ENCODE measurements at places on chromosomes 4 and X.

DNA sequence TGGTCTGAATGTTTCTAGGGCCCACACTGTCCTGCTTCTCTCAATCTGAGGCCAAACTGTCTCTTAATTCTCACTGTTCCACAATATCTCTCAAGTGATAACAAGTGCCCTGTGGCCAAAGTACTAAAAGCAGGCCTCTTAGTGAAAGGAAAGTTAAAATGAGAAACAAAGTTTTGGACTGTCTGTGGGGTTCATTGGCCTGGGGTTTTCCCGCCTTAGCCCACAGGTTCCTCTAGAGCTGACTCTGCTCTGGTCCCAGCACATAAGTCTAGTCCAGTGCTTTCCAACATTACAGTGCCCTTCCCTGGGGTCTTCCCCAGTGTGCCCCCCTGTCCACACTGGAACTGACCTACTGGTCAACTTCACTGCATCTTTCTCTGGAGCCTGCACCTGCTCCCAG lies 6.3 kb downstream of the MAGEB1 start:
- DNase-seq: no peak

DNA sequence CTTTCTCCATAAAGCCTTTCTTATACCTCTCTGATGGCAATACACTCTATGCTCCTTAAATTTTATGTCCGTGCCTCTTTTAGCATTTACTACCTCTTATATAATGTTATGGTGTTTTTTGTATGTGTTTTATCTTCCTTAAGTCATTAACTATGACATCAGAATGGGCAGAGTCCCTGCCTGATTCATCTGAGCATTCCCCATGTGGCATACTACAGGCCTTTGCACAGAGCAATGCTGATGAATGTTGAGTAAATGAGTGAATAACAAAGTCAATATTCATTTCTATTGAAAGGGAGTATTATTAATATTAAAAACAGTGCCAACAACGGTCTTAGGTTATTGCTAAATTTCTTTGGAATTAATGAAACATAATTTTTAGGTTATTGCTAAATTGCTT lies 18.8 kb upstream of the RPS6KA3 start:
- no peak for DNase-seq

DNA sequence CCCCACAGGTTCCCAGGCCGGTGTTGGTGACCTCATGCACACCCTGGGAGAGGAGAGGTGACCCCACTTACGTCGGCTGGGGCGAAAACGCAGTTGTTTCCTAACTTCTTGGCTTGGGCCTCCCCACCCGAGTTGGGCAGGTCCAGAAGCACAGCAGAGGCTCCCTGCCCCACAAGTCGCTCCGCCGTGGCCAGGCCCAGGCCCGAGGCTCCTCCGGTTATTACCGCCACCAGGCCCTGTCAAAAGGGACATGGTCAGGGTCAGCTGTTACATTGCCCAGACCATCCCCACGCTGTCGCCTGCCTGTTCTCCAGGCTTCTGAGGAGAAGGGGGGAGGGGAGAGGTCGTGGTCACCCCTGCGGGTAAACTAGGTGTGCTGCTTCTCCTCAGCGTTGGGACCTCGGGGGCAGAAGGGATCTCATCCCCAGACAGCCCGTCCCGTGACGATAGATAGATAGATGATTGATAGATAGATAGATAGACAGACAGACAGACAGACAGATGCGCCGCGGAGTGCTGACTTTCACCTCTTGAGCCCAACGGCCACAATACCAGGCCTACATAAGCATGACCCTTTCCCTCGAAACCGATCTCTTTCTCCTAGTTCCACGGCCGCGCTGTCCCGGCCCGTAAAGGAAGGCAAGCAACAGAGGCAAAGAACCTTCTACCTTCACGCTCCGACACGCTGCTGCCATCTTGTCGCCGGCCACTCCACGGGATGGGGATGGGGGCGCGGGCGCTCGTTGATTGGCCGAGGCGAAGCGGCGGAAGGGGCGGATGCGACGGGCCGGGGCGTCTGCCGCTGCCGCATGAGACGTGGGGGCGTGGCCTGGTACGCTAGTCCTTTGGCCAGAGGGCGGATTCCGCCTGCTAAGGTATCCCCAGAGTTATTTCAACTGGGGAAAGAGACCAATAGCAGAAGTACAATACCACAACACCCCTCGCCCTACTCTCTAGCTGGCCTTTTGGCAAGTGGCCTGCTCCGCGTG lies at the start of gene HSD17B10:
HSD17B10 (minus strand) TSS at position 720 of the 989 bp plus-strand sequence; CDS start at position 695, 25 bp downstream.
- peak; percentile 89 for DNase-seq

GRCh38 chr4:109049926-109050325 lies 252.5 kb downstream of the COL25A1 start:
- DNase-seq: no peak

DNA sequence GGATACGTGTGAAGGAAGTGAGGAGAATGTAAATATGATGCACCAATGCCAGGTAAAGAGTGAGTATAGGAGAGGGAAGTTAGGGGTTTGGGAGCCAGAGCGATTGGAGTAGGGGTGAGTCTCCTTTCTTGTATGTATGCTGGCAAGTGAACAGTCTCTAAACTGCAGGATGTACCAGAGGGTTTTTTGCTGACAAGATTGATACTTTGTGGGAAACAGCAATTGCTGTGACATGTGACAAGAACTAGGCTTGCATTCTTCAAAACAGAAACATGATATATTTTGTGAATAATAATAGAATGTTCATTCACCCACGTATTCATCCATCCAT lies 706 bp downstream of the CHIC1 start:
- DNase-seq: no peak

DNA sequence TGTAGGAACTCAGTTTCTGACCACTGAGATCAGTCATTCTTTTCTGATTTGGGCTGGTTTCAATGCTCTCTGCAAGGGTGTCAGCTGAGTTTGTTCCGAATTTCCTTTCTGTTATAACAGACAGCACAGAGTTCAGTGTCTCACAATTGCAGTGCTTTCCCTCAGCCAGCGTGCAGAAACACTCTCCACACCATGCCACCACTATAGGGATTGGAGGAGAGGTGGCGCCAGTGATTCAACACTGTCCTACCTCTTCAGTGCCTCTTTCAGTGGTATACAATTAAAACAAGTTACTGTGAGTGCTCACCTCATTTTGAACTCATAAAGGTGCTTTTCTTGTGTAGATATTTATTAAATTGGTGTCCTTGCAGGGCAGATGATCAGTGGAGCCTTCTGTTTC lies 413.2 kb upstream of the CXorf51B start:
- no peak for DNase-seq

GRCh38 chrX:37711991-37712390 lies 26.4 kb downstream of the XK start:
- DNase-seq: no peak

DNA sequence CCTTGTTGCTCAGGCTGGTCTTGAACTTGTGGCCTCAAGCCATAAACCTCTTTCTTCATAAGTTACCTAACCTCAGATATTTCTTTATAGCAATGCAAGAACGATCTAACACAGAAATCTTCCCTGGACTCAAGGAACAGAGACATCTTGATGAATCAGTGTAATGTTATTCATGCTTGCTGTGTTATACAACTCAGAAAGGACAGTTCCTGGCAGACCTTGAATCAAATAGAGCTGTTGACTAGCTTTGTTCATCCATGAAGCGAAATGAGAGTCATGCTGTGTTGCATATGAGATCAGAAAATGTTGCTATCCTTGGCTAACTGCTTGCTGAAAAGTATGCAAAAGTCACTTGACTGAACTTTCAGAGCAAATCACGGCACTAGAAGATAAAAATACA lies 72.6 kb upstream of the ARHGAP24 start:
- no peak for DNase-seq

DNA sequence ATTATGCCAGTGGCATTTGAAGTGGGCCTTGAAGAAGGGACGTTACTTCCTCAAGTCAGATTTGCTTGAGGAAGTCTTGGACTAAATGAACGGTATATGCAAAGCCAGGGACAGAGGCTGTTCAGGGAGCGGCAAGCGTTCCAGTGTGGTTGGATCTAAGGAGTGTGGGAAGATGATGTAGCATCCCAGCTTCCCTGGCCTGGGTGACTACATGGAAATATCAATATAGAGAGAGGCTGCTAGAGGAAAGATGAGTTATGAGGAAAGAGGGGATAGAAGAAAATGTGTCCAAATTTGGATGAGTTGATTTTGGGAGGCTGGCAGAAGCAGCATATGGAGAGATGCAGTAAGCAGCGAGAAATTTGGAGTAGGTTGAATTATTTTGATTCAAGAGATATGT lies 432.5 kb upstream of the TENM3 start:
- no peak for DNase-seq

DNA sequence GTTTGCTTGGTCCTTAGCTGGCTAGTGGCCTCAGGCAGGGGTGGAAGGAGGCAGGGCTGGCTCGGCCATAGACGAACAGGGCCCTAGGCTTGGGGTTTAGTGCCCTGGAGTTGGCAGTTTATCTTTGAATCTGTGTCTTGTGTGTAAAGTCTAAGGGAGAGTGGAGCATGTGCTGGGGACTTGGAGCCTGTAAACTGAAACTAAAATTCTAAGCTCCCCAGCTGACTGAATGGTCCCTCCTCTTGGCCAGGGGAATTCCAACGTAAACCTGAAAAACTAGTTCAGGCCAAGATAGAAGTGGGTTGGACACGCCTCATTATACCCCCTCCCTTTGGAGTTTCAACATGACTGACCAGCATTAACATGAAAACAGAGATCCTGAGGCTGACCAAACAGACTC lies 46.1 kb upstream of the GPR78 start:
- no peak for DNase-seq

DNA sequence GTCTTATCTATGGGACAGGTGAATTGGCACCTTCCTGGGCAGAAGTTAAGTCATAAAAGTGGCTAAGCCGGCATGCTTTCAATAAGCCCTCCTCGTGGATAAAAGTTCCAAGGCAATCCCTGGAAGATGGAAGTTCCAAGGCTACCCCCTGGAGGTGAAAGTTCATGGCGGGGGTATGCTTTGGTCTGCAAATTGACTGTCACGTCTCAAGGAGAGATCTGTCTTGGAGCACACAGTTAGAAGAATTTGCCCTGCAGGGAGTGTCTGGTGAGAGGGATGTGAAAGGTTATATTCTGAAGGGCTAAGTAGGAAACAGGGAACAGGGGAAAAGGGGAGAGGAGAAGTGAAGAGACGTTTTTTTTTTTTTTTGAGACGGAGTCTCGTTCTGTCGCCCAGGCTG lies 26.2 kb upstream of the GPR173 start:
- DNase-seq: no peak

GRCh38 chrX:145840531-145840930 lies 22.9 kb downstream of the SLITRK2 start:
- no peak for DNase-seq

DNA sequence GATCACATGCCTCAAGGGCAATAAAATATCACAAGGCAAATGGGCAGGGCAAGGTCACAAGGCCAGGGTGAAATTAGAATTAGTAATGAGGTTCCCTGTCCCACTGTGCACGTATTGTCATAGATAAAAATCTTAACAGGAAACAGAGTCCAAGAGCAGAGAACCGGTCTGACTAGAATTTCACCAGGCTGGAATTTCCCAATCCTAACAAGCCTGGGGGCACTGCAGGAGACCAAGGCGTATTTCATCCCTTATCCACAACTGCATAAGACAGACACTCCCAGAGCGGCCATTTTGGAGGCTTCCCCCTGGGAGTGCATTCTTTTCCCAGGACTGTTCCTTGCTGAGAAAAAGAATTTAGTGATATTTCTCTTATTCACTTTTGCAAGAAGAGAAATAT lies 25.9 kb upstream of the PRDM5 start:
- no peak for DNase-seq

- DNase-seq: peak; percentile 72
Observed at GRCh38 chr4:140756319-140757231, at the start of gene TBC1D9. TSS of gene TBC1D9 (minus strand) at chr4:140756385. CDS start at chr4:140756045, 340 bp downstream.

- DNase-seq: no peak
Observed at GRCh38 chr4:174362340-174362739, 78.6 kb downstream of the CEP44 start.

DNA sequence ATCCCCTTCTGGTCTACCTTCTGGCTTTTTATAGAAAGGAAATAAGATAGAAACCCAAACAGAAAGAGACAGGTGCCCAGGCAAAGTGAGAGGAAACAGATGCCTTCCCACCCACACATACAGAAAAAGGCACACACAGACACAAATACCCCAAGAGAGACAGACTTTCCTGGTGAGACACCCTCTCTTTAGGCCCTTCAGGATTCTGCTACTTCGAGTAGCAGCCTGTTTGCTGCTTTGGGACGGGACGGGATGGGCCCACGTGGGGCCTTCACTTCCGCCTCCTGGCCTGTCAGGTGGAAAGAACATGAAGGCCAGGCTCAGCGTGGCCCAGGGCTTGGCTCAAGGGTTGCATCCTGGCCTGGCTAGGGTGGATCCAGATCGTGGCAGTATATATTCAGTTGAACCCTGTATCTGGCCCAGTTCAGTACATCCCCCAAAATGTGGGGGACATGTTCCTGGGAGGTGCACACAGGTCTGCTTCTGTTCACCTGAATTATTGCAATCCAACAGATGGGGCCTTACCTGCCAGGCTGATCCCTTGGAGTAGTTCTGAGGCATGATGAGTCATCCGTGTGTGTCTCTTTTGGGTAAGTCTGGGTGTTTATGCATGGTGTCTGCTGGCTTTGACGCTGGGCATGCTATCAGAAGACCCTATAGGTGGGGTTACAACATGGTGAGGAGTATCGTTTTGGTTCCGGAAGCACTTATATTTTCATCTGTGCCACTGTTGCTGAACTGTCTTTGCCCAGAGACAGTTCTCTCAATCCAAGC lies 2.4 kb downstream of the ZNF275 start:
- no peak for DNase-seq

GRCh38 chr4:122658377-122658776 lies 37.5 kb upstream of the IL21 start:
- DNase-seq: no peak

GRCh38 chr4:78312989-78313753 lies 238.4 kb upstream of the ANXA3 start:
- no peak for DNase-seq

GRCh38 chr4:61445374-61446063 lies 245.4 kb downstream of the ADGRL3 start:
- no peak for DNase-seq

- DNase-seq: no peak
Observed at GRCh38 chrX:69299285-69299684, 134.0 kb upstream of the PJA1 start.

DNA sequence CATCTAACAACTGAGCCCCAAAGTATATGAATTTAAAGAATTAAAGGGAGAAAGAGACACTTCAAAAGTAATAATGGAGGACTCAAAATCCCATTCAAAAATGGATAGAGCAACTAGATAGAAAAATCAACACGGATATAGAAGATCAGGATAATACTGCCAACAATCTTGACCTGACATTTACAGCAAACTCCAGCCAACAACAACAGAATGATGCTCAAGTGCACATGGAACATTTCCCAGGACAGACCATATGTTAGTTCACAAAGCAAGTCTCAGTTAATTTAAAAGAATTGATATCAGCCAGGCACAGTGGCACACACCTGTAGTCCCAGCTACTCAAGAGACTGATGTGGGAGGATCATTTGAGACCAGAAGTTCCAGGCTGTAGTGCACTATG lies 72.0 kb upstream of the SMARCAD1 start:
- DNase-seq: peak; percentile 73

GRCh38 chrX:39840133-39840532 lies 257.6 kb downstream of the BCOR start:
- peak; percentile 51 for DNase-seq

- no peak for DNase-seq
Observed at GRCh38 chr4:88771883-88772450, 74.3 kb upstream of the NAP1L5 start.

All from cerebellum (tissue), 4 donors.